GM23338 (cell line): ENCODE measurements at places on chromosomes 6 and 20.
A peak's percentile ranks its signal among the peaks of the same experiment; 100 is the strongest.

GRCh38 chr6:101851911-101852310, 458.4 kb downstream of the GRIK2 start:
- no peak for DNase-seq

- no peak for DNase-seq
These were observed 35.6 kb upstream of the KCNK16 start for GRCh38 chr6:39357998-39358686.

DNA sequence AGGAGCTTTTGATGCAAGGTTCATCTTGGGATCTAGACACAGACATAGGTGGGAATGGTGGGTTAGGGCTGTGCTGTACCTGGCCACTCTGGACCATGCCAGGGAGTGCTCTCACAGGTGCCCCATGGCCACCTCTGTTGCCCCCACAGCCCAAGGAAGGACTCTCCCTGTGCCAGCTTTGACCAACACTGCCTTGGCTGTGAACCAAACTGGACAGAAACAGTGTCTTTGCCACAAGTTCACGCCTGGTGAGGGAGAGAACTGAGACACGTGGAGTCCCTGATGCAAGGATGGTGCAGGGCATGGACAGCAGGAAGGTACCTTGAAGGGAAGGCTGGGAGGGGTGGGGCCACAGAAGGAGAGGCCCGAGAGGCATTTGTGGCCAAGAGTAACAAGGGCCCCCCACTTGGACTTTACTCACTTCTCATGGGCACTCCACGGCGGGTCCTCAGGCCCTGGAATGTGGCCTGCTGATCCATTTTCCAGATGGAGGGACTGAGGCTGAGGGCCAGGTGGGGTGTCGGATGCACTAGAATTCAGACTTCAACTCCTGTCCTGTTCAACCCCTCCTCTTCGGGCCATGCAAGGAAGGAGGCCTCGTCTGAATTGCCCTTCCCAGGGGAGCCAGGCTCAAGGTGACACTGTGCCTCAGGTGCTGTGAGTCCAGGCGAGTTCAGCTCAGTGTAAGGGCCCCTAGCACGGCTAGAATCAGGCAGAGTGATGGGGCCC, 103.3 kb downstream of the YTHDF1 start:
- DNase-seq: no peak

- DNase-seq: no peak
These were observed 78.3 kb downstream of the KIF6 start for GRCh38 chr6:39646751-39647420.

DNA sequence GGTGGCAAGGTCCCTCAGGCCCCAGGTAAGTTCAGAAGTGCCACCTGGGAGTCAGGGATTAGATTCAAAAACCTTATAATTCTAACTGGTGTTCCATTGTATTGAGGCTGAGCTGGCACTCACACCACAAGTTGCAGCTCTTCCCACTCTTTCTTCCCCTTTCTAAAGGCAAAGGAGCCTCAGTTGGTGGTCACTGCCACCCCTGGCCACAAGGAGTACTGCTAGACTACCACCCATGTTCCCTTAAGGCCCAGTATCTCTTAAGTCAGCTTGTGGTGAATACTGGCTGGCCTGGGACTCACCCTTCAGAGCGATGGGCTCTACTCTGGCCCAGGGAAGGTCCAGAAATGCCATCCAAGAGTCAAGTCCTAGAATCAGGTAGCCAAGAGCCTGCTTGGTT, 421.1 kb upstream of the KHDRBS2 start:
- DNase-seq: peak; percentile 29

- DNase-seq: no peak
These were observed 30.2 kb upstream of the SGK1 start for GRCh38 chr6:134347885-134348805.

DNA sequence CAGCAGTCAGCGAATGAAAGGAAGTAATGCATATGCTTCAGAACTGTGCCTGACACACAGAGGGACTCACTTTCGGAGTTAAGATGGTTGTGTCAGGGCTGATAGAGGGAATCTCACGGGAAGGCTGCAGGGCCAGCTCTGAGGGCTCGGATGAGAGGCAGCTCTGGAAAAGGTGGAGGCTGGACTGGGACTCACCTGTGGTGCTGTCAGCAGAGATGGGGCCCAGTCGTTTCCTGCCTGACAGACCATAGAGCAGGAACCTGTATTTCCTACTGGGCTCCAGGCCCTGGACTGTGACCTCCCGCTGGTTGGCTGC, 9.3 kb downstream of the CYP21A2 start:
- no peak for DNase-seq

DNA sequence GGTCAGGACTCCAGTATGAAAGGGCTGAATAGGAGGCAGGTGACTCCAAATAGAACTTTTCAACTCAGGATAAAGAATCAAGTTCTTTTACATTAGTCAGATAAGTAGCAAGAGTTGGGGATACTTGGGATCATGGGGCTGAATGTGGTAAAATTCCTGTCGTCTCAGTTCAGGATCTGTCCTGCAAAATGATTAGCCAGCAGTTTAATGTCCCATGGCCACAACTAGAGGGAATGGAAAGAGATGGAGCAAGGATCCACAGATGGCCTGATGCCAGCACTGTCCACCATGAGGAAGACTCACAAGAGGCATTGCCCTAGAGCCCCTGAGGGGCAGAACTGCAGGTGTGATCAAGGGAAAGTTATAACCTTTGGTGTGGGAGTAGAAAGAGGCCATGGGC, 2.1 kb downstream of the DEFB121 start:
- DNase-seq: no peak

- DNase-seq: no peak
These were observed 154.3 kb downstream of the PREX1 start for GRCh38 chr20:48673507-48673906.

- DNase-seq: peak; percentile 65
These were observed 123.7 kb upstream of the BTN3A2 start for GRCh38 chr6:26241033-26241895.

GRCh38 chr6:1610497-1611321, 994 bp downstream of the FOXC1 start:
- peak; percentile 52 for DNase-seq

DNA sequence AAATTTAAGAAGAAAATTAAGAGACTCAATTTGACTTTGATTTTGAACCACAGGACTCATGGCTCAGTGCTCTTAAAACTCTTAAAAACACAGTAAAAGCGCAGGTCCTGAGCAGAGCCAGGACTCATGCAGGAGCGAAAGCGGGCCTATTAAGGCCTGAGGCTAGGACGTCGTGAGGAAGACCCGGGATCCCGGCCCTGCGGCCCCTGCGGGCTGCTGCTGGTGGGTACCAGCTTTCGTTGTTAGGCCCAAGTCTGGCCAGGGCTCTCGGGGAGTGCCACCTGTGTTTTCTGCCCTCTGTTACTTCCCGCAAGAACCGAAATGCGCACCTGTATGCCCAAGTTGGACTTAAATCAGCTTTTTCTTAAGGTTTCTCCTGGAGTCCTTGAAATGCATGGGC, 3.4 kb upstream of the PAX1 start:
- DNase-seq: peak; percentile 52

- DNase-seq: no peak
These were observed 30.2 kb upstream of the SERINC3 start for GRCh38 chr20:44552050-44552449.

GRCh38 chr6:71621918-71622519, 264.3 kb upstream of the RIMS1 start:
- peak; percentile 58 for DNase-seq

DNA sequence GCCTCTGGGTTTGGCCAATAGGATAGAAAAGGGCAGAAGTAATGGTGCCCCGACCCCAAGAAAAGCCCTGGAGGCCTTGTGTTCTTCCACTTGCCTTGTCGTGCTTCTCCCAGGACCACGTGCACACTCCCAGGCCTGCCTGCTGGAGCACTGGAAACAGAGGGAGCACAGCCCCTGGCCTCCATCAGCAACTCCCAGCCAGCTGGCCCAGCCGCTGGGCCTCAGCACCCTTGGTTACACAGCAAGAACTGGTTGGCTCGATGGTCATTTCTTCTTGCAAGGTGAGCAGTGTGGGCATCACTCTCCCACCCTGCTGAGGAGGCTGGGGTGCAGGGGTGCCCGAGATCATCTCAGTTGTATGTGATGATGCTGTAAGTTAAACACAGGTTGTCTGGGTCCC, 69.2 kb upstream of the CST7 start:
- DNase-seq: no peak

DNA sequence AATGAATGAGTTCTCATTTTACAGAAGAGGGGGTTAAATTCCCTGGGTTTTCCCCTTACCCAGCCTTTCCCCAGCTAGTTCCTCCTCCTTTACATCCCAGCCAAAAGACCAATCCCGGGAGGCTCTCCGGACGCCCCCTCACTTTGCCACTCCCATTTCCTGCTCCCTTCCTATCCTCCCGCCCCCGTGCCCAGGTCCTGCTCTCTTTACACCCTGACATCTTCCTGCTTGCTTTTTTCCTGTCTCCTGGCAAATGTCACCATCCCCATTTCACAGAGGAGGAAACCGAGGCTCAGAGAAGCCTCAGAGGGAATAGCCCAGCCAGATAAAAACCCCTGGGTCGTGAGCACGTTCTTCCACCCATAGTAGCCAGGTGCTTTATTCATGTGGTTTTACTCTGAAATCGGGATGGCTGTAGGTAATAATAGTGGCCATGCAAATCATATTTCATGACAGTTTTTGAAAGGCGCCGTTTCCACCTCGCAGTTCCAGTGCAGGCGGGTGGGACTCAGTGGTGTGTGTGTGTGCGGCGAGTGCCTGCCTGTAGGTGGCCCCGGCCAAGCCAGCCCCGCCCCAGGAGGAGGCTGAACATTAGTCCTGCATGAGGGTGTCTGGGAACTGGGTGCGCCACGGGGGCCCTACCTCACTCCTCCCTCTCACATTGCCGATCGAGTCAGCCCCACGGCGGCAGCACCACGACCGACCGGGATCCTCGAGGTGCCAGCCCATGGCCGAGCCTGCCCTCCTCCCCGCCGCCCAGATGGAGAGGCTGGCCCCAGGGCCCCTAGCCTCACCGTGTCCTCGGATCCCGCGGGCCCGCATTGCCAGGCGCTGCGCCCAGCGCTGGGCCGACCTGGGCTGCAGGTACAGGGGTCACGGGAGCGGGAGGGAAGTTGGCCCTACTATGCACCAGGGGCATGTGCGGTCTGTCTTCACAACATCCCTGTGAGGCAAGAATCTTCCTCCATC, at the start of gene ARHGAP40:
Gene ARHGAP40, plus strand, starts transcription at position 594 of the 969 bp plus-strand sequence.
- DNase-seq: peak; percentile 68

- DNase-seq: no peak
These were observed 211.4 kb downstream of the ERMARD start for GRCh38 chr6:169962604-169963469.

GRCh38 chr6:125794342-125795137, 3.8 kb downstream of the NCOA7 start:
- DNase-seq: no peak

- no peak for DNase-seq
These were observed 96.8 kb upstream of the NHSL1 start for GRCh38 chr6:138596126-138596525.

- no peak for DNase-seq
These were observed 3.8 kb downstream of the DSE start for GRCh38 chr6:116374586-116374985.

DNA sequence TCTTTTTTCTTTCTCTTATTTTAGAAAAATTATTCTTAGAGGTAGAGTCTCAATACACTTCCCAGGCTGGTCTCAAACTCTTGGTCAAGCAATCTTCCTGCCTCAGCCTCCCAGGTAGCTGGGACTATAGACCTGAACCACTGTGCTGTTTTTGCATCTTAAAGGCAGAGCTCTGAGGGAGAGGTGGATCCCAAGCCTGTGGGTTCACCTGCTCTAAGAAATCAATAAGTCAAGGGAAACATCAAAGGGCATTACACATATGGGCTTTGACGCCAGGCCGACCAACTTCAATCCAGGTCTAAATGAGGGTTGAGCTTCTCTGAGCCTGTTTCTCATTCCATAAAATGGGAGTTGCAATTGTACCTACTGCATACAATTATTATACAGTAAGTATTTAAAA, 223.9 kb downstream of the LY86 start:
- no peak for DNase-seq

DNA sequence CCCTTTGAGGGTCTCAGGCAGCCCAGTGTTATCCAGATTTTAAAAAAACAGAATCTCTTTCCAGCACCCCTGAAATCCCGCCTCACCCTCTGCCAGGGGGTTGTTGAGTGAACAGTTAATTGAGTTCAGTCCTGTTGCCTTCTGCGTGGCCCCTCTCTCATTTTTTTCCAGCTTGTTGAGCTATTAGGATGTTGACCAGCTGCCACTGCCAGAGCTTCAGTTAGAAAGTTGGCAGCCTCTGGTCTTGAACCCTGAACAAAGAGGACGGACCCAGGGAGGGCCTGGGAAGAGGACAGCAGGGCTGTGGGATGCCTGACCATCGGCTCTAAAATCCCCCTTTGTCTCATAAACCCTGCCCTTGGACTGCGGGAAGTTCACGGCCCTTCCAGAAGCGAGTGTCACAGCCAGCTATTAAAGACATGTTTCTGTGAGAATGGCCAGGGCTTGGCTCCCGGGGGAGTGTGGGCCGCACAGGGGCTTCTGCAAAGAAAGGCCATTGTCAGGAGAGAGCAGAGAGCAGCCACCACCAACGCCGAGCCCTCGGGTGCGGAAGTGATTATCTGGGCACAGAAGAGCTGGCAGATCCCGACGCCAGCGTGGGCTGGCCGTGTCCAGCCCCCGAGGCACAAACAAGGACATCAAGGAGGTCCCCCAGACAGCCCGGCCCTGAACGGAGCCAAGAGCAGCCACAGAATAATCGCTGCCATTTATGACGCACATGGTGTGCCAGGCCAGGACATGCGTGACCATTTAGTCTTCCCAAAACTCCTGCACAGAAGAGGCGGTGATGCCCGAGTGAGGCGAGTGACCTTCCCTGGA, 189.0 kb downstream of the ANKRD60 start:
- DNase-seq: no peak

DNA sequence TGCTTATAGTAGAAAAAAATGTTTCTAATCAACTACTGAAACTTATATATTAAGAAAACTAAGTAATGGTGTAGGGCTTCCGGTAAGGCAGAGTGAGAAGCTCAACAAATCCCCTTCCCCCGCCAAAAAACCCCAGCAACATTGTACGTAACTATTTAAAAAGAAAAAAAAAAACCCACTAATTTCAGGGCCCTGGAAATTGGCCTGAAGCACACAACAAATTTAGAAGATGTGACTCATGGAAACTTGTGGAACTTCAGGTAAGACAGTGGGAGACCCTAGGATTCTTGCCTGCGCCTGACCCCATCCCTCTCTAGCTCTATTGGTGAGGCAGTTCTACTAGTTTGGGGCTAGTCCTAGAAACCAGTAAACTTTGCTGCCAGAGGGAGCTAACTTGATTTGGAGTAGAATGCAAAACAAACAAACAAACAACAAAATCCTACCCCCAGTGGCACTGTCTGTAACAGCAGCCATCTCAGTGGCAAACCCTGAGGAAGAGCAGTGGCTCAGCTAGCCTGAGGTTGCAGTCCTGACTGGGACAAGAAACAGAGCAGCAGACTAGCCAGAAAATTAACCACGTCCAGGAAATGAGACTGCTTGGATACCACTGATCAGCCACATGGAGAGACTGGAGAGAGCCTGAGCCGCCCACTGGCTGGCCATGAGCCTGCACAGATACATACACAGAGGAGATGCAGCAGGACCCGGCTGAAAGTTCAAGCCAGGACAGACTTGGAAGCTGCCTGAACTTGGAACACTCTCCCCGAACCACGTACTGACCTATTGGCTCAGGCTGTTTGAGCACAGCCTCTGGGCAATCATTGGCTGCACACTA, 135.1 kb downstream of the TBXT start:
- peak; percentile 81 for DNase-seq
